NCI-H1436 (cell line): ENCODE measurements at places on chromosomes 2 and 18.

DNA sequence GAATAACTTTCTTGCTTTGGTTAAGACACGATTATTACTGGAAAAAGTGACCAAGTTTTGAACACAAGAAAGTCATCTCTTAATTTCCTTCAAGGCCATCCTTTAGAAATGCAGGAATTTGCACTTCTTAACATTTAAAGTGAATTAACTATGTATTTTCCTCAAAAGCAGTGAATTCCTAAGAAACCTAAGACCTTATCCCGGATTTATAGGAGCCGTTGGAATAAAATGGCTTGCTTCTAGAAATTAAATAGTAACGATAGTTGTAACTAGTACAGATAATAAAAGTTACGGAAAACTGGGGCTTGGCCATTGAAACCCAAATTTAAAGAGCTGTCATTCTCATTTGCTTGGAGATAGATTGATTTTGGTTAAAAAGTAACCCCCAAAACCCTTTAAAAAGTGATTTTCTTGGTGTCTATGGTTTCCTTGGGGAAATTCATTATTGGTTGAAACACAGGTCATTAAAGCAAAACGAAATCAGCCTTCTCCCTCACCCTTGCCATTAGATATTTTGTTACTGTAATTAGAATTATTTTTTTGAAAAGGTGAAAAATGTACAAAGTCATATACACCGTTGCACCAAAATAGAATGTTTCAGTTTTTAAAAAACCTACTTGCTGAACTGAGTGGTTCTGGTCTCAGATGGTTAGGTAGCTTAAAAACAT is 2.0 kb downstream of the SKOR2 start:
- DNase-seq: no peak

- no peak for DNase-seq
Measured at GRCh38 chr2:88738271-88738670, 46.8 kb downstream of the RPIA start.

DNA sequence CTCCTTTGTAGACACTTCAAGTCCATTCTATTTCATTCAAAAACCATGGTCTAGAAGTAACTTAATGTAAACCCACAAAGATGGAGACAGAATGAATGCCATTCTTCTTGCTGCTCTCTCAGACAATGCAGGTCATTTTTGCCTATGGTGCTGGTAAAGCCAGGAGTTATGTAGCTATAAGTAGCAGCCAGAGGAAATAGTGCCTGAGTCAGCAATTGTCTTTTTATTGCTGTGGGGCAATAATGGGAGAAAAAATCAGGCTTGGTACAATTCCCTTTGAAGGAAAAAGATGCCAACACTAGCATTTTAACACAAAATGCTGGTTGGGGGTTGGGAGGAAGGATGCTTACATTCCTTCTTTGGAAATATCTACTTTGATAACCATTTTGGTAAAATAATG is 43.5 kb downstream of the SCN1A start:
- no peak for DNase-seq

DNA sequence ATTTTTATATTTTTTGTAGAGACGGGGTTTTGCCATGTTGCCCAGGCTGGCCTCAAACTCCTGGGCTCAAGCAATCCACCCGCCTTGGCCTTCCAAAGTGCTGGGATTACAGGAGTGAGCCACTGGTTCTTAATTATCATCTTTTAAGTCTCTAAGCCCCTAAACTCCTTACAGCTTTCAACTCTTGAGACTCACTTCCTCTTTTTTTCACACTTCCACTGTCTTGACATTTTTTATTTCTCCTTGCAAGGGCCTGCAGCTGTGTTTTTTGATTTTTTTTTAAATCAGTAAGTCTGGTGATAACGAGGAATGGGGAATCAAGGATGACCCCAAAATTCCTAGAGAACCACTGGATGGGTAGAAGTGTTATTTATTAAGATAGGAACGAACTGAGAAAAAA is 8.6 kb upstream of the ABCB11 start:
- DNase-seq: no peak

- DNase-seq: no peak
Measured at GRCh38 chr2:195646424-195646823, 10.6 kb upstream of the SLC39A10 start.

DNA sequence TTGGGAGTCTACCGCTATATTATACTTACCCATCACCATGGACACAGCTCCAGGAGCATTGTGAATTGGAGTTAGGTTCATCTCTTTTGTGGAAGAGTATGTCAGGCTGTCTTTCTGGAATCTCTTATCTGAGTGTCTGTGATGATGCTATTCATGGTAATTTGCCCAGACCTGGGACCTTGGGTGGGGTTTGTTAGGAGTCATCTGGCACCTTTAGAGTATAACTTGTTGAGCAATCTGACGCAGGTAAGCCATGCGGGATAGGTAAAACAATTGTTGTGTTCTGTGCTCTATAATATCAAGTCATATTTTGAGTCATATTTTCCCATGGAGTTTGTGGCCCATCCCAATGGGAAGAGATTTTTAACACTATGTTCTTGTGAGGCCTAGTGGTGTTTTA is 49.7 kb upstream of the MAPRE2 start:
- DNase-seq: no peak

- no peak for DNase-seq
Measured at GRCh38 chr2:189870381-189871085, 86.3 kb downstream of the PMS1 start.

DNA sequence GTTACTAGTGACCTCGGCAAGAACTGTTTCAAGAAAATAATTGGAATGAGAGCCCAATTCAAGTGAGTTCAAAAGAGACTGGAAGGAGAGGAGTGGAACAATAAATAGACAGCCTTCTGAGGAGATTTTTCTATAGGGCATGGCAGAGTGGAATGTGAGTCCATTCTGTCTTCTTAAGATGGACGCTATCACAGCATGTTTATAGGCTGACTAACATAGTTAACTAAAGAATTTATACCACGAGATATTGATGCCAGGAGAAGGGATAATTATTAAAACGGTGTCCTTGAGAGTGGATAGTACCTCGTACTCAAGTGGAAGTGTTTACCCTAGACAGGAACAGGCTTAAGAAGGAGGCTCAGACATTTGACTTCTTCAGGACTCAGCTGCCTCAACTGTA is 143.5 kb upstream of the RBBP8 start:
- no peak for DNase-seq

DNA sequence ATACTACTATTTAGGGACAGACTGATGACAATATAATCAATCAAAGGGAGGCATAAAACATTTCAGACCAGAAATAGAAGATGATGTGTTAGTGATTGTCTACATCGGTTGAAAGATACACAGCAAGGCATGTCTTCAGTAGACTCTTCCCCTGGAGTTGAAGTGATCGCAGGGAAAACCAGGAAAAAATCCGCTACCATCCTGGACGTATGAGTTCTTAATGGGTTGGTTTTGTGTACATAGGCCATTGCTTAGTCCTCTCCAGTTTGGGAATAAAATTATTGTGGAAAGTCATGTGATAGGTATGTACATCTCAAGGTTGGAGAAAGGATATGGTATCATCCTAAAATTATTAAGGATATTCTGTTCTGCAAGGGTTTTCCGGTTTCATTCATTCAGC is 4.3 kb downstream of the APCDD1 start:
- no peak for DNase-seq

- no peak for DNase-seq
Measured at GRCh38 chr2:205357732-205358131, 324.6 kb upstream of the NRP2 start.

DNA sequence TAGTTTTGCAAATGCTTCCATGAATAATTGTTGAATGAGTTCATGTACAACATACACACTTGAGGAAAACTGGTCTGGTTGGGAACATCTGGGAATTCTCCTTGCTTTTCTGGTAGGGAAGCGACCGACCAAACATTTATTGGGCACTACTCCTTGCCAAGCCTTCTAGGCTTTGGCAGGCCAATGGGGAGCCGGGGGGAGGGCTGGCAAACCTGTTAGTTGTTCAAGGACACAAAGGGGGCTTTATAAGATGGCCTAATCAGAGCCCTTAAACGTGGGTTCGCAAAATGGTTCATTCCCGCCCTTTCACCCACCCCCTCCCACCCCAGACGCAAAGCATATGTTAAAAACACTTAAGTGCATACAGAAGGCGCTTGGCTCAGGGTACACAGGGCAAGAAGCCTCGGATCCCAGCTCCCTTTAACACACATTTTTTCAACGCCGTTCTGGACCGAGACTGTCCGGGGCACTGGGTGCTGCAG is 844 bp upstream of the VSNL1 start:
- DNase-seq: no peak

DNA sequence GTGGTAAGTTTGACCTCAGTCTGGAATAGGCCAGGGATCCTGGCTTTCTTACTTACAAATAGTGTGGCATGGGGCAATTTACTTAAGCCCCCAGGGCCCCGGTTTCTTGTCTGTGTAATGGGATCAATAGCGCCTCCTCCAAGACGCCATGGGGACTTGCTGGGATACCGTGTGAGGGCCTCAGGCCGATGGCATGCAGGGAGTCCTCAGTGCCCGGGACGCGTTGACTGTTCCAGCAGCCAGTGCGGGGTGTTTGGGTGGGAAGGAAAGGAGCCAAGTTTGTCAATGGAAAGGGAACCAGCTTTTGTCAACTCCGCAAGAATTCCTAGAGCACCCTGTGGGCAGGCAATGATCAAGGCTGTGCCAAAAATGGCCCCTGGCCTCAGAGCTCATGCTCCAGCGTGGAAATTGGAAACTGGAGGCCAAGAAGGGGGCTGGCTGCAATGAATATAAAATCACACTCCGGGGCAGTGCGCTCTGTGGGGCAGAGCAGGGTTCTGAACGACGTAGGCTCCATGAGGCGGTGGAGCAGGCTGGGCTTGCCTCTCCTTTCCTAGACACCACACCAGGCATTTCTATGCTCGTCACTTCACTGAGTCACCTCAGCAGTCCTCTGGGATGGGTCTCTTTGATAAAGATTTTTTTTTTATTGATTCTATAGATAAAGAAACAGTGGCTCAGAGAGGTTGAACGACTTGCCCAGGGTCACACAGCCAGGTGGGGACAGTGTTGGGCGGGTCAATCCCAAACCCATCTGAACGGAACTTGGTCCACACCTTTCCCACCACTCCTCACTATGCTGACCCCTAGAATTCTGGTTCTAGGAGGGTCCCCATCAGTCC is 56.7 kb upstream of the ASAP2 start:
- DNase-seq: no peak

GRCh38 chr2:101986376-101986775 is 5.4 kb upstream of the IL1R2 start:
- no peak for DNase-seq

DNA sequence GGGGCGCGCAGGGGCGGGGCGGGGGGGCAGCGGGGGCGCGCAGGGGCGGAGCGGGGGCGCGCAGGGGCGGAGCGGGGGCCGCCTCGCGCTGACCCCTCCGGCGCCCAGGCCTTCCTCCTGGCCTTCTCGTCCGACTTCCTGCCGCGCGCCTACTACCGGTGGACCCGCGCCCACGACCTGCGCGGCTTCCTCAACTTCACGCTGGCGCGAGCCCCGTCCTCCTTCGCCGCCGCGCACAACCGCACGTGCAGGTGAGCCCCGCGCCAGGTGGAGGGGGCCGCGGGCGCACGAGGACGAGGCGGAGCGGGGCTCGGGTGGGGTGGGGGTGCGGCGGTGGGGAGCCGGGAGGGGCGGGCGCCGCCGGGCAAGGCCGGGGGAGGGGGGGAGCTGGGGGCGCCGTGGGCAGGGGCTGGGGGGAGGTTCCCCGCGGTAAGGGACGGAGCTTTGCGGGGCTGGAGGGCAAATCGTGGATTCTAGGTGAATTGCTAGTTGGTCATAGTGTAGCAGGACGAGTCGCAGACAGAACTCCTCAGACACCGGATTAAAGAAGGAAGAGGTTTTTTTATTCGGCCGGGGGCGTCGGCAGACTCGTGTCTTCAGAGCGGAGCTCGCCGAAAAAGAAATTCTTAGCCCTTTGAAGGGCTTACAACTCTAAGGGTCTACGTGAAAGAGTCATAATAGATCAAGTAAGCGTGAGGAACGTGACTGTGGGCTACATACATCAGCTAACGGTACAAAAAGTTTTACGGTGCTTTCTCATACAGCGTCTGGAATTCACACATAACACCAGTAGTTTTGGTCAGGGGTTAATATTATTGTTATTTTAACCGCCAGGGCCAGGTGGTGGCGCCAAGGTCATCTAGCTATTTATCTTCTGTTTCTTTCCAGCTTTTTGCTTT is 29.9 kb downstream of the ANO7 start:
- DNase-seq: no peak

GRCh38 chr18:69257861-69258458 is 142.7 kb upstream of the DOK6 start:
- DNase-seq: no peak

DNA sequence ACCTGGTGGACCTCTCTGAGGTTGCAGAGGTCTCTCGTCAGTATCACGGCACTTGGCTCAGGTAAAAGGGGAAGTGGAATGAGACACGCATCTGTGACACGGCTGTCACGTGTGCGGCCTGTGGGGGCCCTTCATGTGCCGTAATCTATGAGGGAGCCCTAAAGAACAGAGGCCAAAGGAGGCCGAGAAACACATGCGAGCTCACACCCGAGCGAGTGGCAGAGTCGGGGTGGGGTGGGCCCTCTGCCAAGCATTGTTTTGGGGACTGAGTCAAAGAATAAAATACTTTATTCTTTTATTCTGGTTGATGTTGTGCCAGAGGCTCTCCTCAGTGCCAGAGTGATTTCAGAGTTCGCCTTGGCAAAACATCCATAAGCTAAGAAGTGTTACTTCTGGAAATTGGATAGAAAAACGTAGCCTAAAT is 43.3 kb downstream of the PLB1 start:
- no peak for DNase-seq

- no peak for DNase-seq
Measured at GRCh38 chr2:54574860-54575247, 118.7 kb downstream of the SPTBN1 start.

DNA sequence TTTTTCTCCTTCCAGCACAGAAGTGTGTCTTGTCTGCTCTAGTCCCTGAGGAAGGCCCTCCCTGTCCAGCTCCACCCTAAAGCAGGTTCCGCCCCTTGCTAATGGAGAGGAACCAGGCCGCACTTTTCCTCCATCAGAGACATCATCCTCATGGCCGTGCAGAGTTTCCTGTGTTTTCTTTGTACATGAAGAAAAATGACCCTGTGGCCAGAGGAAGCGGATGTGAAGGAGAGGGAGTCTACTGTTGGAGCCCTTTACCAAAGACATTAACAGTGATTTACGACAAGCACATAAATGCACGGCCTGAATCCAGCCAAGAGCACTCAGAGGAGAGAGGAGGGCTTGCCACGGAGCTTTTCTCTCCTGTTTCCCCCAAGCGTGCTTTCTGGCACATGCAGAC is 109.5 kb downstream of the RNF144A start:
- DNase-seq: no peak

GRCh38 chr2:25375371-25375988 is 33.8 kb upstream of the DNMT3A start:
- no peak for DNase-seq

GRCh38 chr2:158598862-158599517 is 142.2 kb downstream of the PKP4 start:
- DNase-seq: no peak

DNA sequence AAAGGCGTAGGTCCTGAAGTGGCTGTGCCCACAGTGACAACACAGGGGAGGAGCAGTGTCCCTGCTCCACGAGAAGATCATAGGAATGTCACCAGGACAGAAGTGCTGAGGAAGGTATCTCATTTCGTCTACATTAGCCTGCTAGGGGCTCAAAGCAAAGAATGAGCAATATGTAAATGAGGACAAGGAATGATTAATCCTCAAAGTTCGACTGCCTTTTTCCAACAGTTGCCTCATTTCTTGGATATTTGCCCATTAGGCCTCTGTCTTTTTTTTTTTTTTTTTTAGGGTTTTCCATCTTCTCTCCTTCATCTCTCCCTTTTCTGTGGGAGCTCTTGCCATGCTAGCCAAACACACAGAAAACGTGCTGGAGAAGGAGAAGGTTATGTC is 105.2 kb upstream of the ARHGAP28 start:
- no peak for DNase-seq
